ENCODE measurements at places on chromosomes 1 and 21. TPM values are rescaled to one million over a fixed set of nuclear protein-coding genes. Genes with fewer than 3 reads are reported as not detected.

Gene GNG12
- 21.8 TPM for total RNA-seq

DNA sequence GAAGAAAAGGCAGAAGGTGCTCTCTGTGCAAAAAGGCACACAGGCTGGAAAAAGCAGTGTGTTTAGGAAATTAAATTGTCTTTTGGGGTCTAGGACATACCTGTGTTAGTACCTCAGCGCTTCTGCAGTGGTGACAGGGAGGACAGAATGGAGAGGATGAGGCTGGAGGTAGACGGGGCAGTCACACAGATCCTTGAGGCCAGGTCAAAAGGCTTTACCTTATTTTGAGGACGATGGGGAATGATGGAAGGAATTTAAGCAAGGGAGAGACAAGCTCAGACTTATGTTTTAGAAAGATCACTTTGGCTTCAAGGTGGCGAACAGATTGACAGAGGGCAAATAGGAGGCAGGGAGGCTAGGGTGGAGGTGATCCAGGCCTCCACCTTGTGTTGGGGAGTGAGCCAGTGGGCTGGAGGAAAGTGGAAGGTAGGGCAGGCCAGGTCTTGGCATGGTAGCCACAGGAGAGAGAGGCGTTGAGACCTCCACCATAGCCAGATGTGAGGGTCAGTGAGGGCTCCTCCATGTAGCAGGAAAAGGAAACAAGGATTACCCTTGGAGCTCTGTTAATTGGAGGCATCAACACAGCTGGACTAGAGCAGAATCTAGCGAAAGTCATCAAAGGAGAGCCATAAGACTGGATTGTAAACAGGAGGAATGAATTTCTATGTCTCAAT lies 4.2 kb downstream of the CYP4B1 start:
- H3K4me3 ChIP-seq, result no peak overlapping the region
- H3K27me3 ChIP-seq, result no peaks in the 10 kb centered on the region
- H3K4me1 ChIP-seq, result no peaks in the 10 kb centered on the region
- H3K36me3 ChIP-seq, result no peaks in the 10 kb centered on the region

DNA sequence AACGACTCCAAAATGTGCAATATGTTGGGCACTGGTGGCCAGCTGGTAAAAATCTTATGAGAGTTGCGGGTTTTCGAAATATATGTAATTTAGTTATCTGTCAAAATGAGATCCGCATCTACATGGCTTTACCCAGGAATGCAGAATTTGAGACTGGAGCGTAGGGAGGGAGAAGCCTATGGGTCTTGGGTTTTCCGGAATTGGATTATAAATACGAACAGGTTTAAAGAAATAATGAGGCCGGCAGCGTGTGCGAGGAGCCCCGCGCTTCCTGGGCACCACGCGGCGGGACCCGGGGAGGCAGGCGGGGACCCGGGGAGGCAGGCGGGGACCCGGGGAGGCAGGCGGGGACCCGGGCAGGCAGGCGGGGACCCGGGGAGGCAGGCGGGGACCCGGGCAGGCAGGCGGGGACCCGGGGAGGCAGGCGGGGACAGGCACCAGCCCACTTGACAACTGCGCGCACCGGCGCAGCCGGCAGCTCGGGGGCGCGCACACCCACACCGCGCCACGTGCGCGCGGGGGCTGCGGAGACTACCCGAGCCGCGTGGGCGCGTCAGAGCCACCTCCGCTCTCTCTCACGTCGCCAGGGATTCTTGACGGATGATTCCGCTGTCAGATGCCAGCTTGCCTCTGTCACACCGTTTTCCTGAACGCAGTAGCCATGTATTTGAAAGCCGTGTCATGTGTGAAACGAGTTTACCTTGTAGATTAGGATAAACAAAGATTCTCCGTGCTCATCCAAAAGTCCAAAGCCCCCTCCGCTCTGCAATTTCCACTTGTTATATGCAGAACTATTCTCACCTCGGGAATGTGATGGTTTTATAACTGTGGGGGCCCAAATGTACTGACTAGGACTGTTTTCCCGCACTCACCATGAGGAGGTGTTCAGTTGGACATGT lies 54.3 kb upstream of the HNRNPU start:
- H3K27me3 ChIP-seq, result no peaks in the 10 kb centered on the region
- no peaks in the 10 kb centered on the region for H3K36me3 ChIP-seq
- peak; percentile 35 for DNase-seq
- H3K4me3 ChIP-seq, result peak overlapping the region; percentile 71
- H3K4me1 ChIP-seq, result peaks cover 2% of the 10 kb centered on the region

Gene ISG20L2
- 5.6 TPM for total RNA-seq

- peaks cover 4% of the 10 kb centered on the region for H3K4me1 ChIP-seq
- H3K4me3 ChIP-seq, result peak overlapping the region; percentile 86
- peak overlapping the region; percentile 84 for H3K27ac ChIP-seq
Measured at GRCh38 chr1:8025061-8025670, 943 bp downstream of the ERRFI1 start.

DNA sequence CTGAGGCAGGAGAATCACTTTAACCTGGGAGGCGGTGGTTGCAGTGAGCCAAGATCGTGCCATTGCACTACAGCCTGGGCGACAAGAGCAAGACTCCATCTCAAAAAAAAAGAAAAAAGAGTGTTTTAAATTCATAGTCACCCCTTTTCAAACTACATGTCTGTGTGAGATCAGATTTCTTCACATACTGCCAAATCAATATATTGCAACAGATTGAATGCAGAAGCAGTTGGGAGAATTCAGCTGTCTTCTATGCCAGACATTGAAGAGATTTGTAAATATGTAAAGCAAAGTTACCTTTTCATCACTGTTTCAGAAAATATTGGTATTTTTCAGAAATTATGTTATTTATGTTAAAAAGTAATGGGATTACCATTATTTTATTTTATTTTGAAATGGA lies 101.1 kb downstream of the TMEM200B start:
- H3K27me3 ChIP-seq, result no peaks in the 10 kb centered on the region
- H3K4me3 ChIP-seq, result no peak overlapping the region
- no peaks in the 10 kb centered on the region for H3K4me1 ChIP-seq
- no peak for DNase-seq
- no peak overlapping the region for H3K27ac ChIP-seq
- H3K36me3 ChIP-seq, result peaks cover 4% of the 10 kb centered on the region

- peaks cover 9% of the 10 kb centered on the region for H3K4me1 ChIP-seq
- peak overlapping the region; percentile 87 for H3K27ac ChIP-seq
- H3K4me3 ChIP-seq, result no peak overlapping the region
- H3K36me3 ChIP-seq, result no peaks in the 10 kb centered on the region
Measured at GRCh38 chr21:42038826-42039425, 28.8 kb upstream of the ZBTB21 start.

GRCh38 chr1:245968775-245969174 lies 538.3 kb downstream of the SMYD3 start:
- H3K4me1 ChIP-seq, result no peaks in the 10 kb centered on the region
- no peak overlapping the region for H3K4me3 ChIP-seq
- no peaks in the 10 kb centered on the region for H3K36me3 ChIP-seq

Gene S100A7A
- total RNA-seq, result not detected

- no peak for DNase-seq
- H3K27me3 ChIP-seq, result no peaks in the 10 kb centered on the region
- H3K4me1 ChIP-seq, result no peaks in the 10 kb centered on the region
- H3K4me3 ChIP-seq, result no peak overlapping the region
Measured at GRCh38 chr1:55584526-55585401, 369.6 kb upstream of the USP24 start.

DNA sequence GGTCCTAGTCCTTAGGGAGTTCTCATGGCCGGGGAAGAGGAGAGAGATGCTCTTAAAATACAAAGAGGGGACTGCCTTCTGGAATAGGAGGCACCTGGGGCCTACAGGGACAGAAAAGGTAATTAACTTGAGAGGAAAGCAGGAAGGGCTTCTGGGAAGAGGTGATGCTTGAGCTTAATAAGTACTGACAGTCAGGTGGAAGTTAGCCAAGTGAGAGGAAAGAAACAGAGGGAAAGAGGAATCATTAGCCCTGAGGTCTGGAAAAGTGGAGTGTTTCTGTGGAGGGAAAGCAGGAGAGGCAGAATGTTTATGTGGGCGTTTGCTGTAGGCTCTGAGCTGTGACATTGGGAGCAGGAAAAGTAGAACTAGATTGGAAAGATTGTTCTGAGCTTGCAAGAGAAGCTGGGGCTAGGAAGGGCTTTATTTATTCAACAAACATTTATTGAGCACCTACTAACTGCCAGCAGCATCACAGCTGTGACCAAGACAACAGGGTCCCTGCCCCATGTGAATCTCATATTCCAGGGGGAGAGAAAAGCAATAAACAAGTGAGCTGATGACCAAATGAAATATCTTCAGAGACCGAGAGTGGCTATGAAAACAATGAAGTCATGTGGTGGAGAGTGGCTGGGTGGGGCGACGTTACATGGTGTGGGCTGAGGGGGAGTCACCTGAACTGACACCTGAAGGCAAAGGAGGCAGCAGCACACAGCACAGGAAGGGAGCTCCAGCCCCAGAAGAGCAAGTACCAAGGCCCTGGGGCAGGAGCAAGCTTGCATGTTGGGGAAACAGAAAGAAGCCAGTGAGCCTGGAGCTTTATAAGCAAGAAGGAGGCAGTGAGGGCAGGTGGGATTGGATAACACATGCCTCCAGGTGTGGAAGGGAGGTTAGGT lies 4.4 kb upstream of the FNDC5 start:
- DNase-seq, result no peak
- no peak overlapping the region for H3K4me3 ChIP-seq
- H3K36me3 ChIP-seq, result no peaks in the 10 kb centered on the region
- no peaks in the 10 kb centered on the region for H3K27me3 ChIP-seq
- peaks cover 20% of the 10 kb centered on the region for H3K4me1 ChIP-seq
- H3K27ac ChIP-seq, result no peak overlapping the region

DNA sequence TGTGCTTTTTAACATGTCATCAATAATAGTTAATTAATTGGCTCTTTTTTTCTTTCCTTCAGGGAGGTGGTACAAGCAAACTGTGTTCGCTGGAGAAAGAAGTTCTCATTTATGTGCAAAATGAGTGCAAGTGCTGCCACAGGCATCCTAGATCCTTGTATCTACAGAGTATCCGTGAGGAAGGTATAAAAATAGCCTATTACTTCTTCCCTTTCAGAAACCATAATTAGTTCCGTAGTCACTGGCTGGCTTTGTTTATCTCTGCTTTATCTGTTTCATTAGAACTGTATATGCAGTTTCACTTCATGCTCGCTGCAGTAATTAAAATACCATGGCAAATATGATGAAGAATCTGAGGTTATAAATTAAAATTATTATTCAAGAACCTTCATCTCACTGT lies 40.6 kb downstream of the EEIG2 start:
- H3K27ac ChIP-seq, result no peak overlapping the region
- H3K4me1 ChIP-seq, result no peaks in the 10 kb centered on the region
- H3K27me3 ChIP-seq, result no peaks in the 10 kb centered on the region
